GM04504 (cell line): ENCODE measurements at places on chromosomes 7 and 10.

GRCh38 chr7:70455925-70456324 lies 676.0 kb upstream of the GALNT17 start:
- no peak for DNase-seq

DNA sequence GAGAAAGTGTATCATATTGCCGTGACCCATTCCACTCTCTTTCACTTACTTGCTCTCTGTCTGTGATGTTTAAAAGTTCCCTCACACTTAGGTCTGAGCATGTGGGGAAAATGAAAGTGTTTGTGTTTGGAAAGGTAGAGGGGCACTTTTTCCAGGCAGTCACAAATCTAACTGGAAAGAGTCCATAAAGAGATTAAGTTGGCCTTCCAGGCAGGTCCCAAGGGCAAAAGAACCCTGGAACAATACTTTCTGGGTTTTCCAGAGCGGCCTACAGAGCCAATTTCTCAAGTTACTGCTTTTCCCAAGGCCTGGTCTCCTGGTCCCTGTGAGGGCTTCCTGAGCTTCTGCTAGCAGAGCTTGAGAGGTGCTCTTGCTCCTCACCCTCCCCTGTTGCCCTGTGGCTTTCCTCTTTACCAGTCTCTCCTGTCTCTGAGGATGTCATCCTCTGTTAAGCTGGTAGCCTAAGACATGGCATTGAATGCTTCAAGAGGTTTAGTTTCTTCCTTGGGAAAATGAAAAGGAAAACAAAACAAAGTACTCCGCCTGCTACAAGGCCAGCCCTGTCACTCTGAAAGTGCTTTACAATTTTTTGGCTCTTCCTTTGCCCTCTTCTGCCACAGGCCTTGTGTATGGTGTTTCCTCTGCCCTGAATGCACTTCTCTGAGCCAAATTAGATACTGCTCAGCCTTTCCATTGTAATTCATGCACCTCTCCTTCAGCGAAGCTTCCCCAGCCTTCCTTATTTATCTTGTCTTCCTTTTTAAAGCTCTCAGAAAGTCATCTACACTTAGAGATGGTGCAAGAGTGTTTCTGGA lies 20.1 kb downstream of the TES start:
- no peak for DNase-seq

DNA sequence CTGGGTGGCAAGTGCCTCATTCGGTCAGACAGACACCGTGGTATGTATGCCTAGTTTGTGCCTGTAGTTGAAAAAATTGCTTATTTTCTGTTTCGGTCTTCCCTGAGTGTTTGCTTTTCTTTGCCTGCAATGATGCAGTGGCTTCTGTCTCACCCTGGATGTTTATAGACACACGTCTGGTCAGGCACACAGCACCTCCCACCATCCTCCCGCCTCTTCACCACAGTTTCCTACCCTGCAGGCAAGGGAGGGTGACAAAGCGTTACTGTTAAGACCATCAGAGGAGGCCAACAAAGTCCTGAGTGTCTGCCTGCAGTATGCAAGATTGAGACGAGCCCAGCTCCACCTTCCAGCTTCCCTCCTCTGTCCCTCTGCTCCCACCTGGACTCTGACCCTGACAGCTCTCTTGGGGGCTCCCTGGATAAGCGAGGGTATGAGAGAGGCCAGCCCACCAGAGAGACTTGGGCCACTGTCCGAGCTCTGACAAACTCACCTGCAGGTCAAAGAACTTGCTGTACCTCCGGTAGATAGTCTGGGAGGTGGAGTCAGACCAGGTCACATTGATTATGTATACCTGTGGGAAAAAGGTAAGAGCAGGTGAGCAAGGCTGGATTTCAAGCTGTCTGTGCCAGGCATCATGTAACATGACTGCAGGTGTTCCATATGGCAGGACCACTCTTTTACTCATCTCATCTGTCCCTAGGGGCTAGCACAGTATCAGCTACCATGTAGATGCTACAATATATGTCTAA lies 54.4 kb downstream of the SH3PXD2A start:
- DNase-seq = no peak

DNA sequence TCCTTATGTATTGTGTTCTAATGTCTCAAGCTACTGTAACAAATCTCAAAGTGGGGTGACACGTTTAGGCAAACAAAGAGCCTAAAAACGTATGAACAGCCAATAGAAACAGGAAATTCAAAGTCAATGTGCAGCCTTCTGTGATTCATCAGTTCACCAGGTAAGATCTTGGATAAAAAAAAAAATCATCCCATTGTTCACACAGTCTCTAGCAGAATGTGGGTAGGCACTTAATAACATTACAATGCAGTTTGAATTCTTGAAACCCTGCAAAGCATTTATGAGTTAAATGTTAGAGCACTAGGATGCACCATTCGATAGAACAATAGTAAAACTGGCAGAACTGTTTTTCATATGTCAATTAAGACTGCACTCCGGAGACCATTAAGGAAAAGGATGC lies 88.2 kb upstream of the HDAC9 start:
- no peak for DNase-seq

DNA sequence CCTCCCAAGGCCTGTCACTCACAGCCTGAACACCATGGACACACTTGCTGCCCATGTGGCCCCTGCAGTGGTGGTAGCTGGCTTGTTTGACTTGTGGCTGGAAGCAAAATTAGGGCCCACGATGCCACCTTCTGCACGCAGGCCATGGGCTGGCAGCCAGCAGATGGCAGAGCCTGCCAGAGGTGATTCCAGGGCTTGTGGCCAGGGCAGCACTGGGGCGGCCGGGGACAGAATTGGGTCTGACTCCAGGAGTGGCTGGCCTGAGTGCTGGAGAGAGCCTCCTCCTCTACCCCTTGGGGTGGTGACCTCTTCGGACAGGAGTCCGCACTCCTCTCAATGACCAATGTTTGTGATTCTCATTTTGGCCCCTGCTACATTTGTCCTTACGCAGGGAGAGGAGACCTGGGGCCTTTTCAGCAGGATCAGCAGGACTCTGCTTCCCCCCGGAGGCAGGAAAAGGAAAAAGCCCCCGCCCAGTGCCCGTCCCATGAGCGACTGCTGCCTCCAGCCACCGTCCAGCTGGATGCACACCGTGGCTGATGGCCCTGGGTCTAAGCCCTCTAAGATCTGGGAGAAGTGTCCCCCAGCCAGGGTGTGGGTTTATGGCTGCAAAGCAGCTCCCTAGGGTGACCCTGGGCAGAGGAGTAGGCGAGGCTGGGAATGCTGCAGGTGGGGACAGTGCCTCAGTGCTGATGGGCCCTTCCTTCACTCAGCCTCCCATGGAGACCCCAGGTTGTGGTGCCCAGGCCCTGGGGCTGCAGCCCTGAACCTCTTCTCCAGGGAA lies 26.5 kb downstream of the DNAJB12 start:
- no peak for DNase-seq

GRCh38 chr10:57338823-57339558 lies 928.7 kb downstream of the IPMK start:
- DNase-seq = peak; percentile 4

DNA sequence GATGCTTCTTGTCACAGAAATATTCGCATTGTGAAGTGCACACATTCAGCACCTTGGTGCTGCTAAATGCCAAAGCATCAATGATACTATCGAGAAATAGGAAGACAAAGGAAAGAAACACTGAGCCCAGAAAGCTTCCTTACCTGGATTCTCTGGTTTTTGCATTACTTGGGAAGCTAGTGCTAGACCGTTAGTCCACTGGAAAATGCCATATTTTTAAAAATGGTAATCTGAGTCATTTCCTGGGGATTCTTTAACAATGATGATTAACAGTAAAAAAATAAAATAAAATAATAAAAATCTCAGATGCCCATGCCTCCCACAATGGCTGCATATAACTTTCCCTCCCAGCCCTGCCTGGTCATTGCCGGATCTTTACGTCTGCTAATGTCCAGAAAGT lies 420.1 kb upstream of the MGMT start:
- DNase-seq = no peak

GRCh38 chr7:30845426-30846135 lies 66.1 kb upstream of the AQP1 start:
- DNase-seq = no peak

GRCh38 chr10:125462845-125463244 lies 220.1 kb downstream of the TEX36 start:
- DNase-seq = no peak

GRCh38 chr7:84236398-84236797 lies 41.8 kb upstream of the SEMA3A start:
- DNase-seq = no peak

- peak; percentile 40 for DNase-seq
These were observed 24.8 kb upstream of the EIF5AL1 start for GRCh38 chr10:79487296-79488194.

DNA sequence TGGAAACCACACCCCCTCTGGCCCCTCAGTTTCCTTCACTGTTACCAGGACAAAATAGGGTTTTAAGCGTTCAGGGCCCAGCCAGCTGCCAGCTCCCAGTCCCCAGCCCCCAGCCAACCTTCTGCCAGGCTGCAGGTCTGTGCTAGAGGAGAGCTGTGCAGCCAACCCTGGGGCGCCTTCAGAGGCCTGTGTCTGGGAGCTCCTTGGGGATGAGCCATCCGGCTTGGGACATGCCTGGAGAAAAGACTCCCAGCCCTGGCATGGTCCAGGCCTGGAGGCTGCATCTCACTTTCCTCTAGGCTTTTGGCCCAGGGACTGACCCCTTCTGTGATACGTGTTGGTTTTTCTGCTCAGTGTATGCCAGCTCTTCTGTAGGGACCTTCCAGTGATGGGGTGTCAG lies 487.6 kb upstream of the MGMT start:
- DNase-seq = no peak

- no peak for DNase-seq
These were observed 5.4 kb downstream of the AGFG2 start for GRCh38 chr7:100544386-100544785.

- DNase-seq = no peak
These were observed 100.6 kb downstream of the ZNF438 start for GRCh38 chr10:30931094-30931493.

- DNase-seq = no peak
These were observed 69.4 kb upstream of the PDLIM1 start for GRCh38 chr10:95360122-95360714.

DNA sequence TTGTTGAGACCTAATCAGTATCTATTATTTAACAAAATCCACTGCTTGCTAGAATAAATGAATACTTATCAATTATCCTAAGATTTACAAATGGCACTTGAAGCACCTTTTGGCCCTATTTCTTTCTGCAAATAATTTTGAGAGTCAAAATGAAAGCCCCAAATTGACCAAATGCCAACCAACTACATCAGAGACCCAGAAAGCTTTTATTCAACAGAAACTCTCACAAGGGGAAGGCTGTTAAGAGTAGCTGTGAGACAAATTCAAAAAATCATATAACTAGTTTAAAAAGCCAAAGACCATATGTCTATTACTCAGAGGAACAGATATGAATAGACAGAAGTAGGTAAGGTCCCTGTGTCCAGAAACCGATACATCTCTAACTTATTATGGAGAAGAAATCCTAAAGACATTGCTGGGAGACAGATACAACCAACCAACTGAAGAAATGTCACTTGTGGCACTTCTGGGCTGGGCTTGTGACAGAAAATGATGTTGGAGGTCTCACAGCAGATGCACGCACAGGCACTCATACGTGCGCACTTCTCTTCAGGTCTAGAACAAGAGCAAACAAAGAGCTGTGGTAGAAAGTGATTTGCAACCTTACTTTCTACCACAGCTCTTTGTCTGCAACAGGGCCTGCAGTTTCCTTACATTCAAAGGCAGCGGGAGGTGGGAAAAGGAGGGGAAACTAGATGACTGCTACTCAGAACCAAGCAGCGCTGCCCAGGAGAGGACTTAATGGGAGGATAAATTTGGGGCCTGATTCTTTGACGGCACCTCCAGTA lies 58.6 kb upstream of the KCNIP2 start:
- no peak for DNase-seq
